Activated T-helper 2 cell treated with anti-CD3 and anti-CD28 coated beads, Interferon-gamma antibody, Interleukin-2, Interleukin-4, amounts not matched to agents 10 μg/mL and 5 μg/mL and 100 μg/mL, durations not matched to agents 14 hours and 24 hours and 36 hours (primary cell): ENCODE measurements at places on chromosomes 13 and 19. TPM values are rescaled to one million over a fixed set of nuclear protein-coding genes. Genes with fewer than 3 reads are reported as not detected.
A peak's percentile ranks its signal among the peaks of the same experiment; 100 is the strongest.

The JUNB gene
- 333 and 351 TPM in 2 replicates for total RNA-seq

The SLC17A7 gene
- 0.16 TPM in 1 of 2 replicates, not detected in the other for total RNA-seq

The FBN3 gene
- total RNA-seq = not detected in 2 replicates

The SPIB gene
- total RNA-seq = 0.66 and 0.80 TPM in 2 replicates

The FXYD7 gene
- 0.28 TPM in 1 of 2 replicates, not detected in the other for total RNA-seq

The GPR12 gene
- total RNA-seq = not detected in 2 replicates

The ZNF729 gene
- total RNA-seq = not detected in 2 replicates

The ANKRD27 gene
- total RNA-seq = 35.6 and 38.3 TPM in 2 replicates

The COMP gene
- total RNA-seq = not detected in 2 replicates

The GAPDHS gene
- not detected in 2 replicates for total RNA-seq

The CCDC8 gene
- total RNA-seq = not detected in 2 replicates

The HSPB6 gene
- 0.14 and 0.21 TPM in 2 replicates for total RNA-seq

DNA sequence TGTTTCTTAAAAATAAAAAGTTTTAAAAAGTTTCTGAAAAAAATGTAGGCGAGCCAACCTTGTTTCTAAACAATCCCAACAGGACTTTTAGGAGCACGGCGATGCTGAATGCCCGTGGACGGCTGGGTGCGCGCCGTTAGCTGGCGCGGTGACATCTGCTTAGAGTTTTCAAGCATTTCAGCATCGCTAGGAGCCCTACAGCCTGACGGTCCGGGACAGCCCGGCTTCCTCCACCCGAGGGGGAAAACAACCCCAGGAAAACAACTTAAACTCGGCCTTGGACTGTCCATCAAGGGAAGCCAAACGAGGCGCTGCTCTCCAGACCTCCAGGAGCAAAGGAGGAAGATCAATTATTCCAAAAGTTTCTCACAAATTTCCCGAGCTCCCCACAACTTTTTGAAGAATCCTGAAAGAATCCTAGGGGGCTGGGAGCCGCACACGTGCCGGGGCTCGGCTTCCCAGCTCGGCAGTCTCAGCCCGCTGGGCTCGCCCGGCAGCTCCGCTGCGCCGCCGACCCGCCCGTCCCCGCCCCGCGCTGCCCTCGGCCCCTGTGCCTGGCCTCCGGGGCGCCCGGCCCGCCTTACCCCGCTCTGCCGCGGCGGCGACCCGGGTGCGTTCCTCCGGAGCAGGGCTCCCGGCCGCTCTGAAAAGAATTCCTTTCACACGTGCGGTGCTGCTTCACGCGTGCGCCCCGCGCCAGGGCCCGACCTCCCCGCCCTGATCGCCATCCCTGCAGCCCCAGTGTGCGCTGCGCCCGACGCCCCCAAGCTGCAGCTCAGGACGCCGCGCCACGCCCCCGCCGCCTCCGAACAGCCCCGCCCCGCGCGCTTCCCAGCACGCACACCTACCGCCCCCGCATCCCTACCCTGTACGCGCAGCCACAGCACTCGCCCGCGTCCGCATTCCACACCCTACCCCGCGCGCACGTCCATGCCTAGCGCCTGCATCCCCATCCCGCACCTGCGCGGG is at the start of gene GJA3:
Gene GJA3 (minus strand): TSS at position 747 of the 969 bp plus-strand sequence. CDS start 17,764 bp downstream, outside the sequence.
- peak; percentile 40 for DNase-seq

DNA sequence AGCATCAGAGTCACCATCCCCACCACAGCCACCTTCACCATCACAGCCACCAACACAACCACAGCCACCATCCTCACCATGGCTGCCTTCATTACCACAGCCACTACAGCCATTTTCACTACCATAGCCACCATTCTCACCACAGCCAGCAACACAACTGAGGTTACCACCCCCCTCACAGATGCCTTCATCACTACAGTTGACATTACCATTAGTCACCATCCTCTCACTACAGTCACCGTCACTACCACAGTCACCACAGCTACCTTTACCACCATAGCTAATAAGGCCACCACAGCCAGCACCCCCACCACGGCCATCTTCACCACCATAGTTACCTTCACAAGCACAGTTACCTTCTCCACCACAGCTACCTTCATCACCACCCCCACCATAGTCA is 269.6 kb downstream of the DNAJC15 start:
- DNase-seq = no peak

DNA sequence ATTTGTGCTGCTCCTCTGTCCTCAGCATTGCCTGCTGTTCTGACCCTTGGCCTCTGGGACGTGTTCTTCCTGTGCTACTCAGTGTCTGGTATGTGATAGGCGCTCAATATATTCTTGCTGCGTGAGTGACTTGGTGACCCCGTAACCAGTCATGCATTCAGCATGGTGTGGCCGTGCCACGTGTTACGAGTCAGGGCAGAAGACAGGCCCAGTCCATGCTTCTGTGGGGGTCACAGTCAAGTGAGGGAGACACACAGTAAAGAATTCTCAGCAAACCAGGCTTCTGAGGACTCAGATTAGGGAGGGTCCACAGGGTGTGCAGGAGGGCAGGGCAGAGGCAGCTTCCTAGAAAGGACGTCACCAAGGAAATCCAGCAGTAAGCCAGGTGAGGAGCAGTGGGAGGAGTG is 7.9 kb downstream of the PPP1R37 start:
- DNase-seq = no peak

GRCh38 chr19:35756377-35757230 is at the start of gene HSPB6:
Gene HSPB6 (minus strand): TSS chr19:35757029. CDS start chr19:35757008, 21 bp downstream.
- no peak for DNase-seq

DNA sequence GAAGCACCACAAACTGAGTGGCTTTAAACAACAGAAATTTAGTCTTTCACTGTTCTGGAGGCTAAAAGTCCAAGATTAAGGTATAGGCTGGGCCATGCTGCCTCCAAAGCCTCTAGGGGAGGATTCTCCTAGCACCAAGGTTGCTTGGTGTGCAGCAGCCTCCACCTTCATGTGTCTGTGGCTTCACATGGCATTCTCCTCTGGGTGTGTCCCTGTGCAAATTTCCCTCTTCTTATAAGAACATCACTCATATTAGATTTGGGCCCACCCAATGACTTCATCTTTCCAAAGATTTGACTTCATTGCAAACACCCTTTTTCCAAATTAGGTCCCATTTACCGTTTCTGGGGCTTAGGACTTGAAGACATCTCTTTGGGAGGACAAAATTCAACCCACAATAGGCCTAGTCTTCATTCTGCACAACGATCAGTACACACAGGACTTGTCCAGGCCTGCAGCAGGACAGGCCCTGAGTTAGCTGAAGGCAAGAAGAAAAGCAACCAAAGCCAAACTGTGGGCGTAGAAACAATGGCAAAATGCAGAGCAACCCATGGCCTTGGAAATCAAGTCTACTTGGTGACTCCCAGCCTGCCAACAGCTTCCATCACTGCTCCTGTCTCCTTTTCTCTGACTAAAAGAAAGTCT is 521.2 kb upstream of the NBEA start:
- DNase-seq = no peak

DNA sequence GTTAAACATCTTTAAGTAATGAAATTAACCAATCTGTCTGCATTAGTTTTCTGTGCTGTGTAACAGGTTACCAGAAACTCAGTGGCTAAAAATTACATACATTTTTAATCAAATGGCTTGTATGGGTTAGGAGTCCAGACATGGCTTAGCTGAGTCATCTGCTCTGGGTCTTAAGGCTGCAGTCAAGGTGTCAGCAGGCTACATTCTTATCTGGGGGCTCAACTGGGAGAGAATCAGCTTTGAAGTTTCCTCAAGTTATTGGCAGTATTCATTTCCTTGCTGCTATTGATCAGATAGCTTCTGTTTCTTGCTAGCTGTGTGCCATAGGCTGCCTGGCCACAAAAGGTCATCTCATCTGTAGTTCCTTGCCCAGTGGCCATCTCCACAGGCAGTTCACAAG is 1163.0 kb downstream of the DIAPH3 start:
- DNase-seq = no peak

DNA sequence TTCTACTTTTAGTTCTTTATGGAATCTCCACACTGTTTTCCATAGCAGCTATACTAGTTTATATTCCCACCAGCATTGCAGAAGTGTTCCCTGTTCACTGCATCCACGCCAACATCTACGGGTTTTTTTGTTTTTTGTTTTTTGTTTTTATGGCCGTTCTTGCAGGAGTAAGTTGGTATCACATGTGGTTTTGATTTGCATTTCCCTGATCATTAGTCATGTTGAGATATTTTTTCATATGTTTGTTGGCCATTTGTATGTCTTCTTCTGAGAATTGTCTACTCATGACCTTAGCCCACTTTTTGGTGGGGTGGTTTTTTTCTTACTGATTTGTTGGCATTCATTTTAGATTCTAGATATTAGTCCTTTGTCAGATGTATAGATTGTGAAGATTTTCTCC is 89.7 kb downstream of the FRY start:
- DNase-seq = no peak

DNA sequence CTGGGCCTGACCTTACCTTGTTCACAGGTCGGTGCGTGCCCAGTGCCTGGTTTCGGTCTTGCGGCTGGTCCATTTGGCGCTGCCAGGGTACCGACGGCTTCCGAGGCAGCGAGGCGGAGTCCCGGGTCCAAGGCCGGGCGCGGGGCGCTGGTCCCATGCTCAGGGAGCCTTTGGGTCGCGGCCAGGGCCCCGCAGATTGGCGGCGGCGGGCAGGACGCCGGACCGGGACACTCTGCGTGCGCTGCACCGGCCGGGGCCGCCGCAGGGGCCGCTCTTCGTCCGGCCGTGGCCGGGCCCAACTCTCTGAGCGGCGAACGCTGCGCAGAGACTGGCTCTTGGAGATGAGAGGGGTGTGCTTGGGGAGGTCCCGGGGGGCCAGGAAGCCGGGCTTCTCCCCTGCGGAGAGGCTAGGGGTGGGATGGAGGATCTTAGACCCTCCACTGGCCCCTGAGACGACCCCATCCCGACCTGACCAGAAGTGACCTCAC is 3.4 kb upstream of the WIZ start:
- no peak for DNase-seq

GRCh38 chr13:79812070-79812850 is 331.3 kb downstream of the NDFIP2 start:
- no peak for DNase-seq

GRCh38 chr19:29086646-29087045 is 126.3 kb downstream of the UQCRFS1 start:
- no peak for DNase-seq

DNA sequence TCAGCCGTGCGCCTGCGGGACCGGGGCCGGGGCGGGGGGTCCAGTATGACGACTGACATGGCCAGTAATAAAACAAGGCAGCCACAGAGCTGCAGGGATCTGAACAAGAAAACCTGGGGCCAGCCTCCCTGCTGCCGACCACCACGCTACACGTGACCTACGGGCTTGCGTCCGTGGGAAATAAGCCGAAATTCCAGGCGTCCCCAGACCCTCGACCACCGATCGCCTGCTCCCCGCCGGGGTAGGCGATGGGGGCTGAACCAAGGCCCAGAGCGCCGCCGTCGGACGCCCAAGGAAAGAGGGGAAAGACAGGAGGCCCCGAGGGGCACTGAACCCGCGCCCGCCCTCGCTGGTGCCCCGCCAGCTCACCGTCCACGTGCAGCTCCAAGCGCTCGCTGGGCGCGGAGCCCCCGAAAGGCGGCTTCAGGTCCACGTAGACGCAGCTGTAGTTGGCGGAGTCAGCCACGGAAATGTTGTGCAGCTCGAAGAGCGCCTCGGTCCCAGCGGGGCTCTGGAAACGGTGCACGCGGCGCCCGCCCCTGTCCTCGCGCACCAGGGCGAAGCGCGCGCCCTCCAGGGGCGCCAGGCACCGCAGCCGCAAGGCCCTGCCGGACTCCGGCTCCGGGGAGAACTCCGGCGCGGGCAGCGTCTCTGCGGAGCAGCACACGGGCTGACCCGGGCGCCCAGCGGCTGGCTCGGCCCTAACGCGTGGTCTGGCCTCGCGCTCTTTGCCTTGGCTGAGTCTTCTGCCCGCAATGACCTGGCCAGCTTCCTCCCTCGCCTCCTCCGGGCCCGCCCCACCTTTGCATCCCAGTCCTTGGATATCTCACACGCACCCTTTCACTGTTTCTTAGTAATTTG is 3.1 kb downstream of the A1BG start:
- no peak for DNase-seq

DNA sequence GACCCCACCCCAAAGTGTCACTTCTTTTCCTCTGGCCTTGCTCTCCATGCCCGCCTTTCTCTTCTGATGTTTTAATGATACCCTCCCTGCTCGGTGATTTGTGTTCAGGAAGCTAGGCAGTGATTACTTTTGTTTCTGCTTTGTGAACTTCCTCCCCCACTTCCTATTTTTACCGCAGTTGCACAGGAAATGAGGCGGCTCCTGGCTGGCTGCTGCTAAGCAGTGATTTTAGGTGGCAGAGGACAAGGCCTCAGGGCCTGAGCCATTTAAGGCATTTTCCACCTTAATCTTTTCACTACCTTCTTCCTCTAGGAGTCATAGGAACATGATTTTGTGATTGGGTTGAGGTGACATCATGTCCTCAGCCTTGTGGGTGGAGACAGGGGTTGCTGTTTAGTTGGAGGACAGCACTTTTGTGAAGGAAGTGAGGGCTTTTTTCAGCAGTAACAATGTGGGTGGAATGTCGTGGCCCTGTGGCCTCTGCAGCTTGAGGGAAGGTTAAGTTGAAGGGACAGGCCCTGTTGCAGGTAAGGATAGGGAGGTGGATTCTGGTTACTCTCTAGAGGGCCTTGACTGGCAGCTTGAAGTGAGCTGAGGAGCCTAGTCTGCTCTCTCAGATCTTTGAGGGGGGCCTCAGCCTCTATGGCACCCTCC is 15.7 kb downstream of the GARRE1 start:
- peak; percentile 52 for DNase-seq

DNA sequence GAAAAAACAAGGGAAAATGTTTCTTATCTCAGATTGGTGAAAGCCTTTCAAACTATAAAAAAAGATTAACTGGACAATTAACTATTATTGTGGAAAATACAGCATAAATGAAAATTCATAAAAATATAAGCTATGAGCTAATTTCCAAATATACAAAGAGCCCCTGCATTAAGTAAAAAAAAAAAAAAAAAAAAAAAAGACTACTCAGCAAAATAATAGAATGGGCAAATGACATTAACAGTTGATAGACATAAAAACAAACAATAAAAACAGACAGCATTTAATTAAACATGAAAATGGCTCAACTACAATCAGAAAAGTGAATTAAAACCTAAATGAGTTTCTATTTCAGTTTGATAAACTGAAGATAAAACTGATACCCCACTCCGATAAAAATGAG is 77.5 kb downstream of the RBM26 start:
- DNase-seq = no peak

- no peak for DNase-seq
Measured at GRCh38 chr13:70856711-70857110, 748.5 kb upstream of the KLHL1 start.

- DNase-seq = no peak
Measured at GRCh38 chr13:19955873-19956559, 2.5 kb upstream of the ZMYM2 start.

DNA sequence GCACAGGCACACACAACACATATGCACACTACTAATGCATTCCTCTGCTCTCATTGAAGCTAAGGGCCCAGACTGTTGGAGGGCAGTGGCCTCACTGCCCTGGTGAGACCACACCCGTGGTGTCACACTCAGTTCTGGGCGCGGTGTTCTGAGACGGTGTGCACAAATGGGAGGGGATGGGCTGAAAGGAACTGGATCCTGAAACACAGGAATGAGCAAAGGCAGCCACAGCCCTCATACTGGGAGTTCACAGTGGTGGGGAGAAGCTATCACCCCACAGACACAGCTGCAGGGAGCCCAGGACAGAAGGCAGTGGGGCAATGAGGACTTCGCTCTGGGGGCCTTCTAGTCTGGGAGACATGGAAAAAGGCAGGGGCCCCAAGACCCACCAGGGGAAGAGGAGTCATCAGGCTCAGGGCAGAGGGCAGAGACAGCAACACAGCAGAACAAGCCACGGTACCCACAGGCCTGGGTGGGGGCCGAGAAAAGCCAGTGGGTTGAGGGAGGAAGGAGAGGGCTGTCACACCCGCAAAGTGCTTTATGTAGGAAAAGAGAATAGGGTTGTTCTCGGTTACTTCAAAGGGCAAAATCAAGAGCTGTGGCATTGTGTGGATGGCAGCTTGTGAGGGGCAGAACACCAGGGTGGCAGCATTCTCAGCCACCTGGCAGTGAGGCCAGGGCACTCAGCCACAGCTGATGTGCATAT is 75.4 kb upstream of the GPR183 start:
- no peak for DNase-seq
